ENCODE measurements at places on chromosomes 1 and 21. TPM values are rescaled to one million over a fixed set of nuclear protein-coding genes. Genes with fewer than 3 reads are reported as not detected.

Gene NBPF20
- total RNA-seq = 3.5 TPM

Gene UBE2U
- not detected for total RNA-seq

Gene TTC34
- total RNA-seq = 0.02 TPM

Gene CCDC27
- total RNA-seq = not detected

Gene GPBP1L1
- total RNA-seq = 38.2 TPM

Gene S100A3
- total RNA-seq = 115 TPM

Gene OR2G6
- total RNA-seq = not detected

Gene SYT2
- 0.06 TPM for total RNA-seq

Gene FAM163A
- not detected for total RNA-seq

Gene ERVH48-1
- not detected for total RNA-seq

Gene PODN
- not detected for total RNA-seq

Gene G0S2
- total RNA-seq = 4.0 TPM

Gene PTPN22
- not detected for total RNA-seq

Gene CLCA2
- not detected for total RNA-seq

Gene LBR
- 23.5 TPM for total RNA-seq

Gene S100A16
- total RNA-seq = 478 TPM

Gene SPAG17
- total RNA-seq = not detected

Gene SPRR1A
- total RNA-seq = not detected
